ENCODE measurements at places on chromosomes 12 and 14.

DNA sequence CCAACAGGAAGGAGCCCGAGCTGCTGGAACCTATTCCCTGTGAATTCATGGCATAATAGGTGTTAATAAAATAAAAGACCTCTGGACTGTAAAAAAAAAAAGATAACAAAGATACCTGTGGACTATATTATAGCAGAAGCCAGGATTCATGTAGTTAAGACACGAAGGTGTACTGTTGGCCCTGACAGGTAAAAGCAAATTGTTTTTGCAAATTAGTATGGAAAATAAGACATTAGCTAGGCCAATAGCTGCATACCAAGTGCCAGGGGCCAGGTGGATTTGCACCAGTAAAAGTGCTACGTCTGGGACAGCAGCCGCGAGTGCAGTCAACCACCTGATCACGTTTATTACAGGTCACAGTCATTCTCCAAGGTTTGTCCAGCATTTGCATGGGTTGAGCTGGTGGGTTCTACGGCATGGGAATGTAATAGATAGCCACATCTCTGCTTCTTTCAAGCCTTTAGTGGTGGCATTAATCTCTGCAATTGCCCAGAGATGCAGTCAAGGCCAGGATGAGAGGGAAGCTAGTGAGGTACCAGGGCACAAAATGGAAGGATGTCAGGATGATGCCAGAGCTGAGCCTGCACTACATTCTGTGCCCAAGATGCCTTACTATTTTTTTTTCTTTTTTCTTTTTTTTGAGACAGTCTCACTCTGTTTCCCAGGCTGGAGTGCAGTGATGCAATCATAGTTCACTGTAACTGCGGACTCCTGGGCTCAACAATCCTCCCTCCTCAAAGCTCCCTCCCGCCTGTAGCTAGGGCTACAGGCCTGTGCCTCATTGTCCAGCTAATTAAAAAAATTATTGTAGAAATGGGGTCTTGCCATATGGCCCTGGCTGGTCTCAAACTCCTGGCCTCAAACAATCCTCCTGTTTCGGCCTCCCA lies 26.3 kb downstream of the TNFAIP2 start:
- peak; percentile 14 for DNase-seq

GRCh38 chr12:1740161-1740948 lies 49.5 kb downstream of the ADIPOR2 start:
- no peak for DNase-seq

- no peak for DNase-seq
Measured at GRCh38 chr14:20476776-20477175, 7.6 kb downstream of the PNP start.

- no peak for DNase-seq
Measured at GRCh38 chr12:74619884-74620283, 82.2 kb downstream of the ATXN7L3B start.

GRCh38 chr12:89259821-89260220 lies 92.5 kb downstream of the DUSP6 start:
- no peak for DNase-seq

GRCh38 chr14:56135668-56136067 lies 17.5 kb downstream of the PELI2 start:
- no peak for DNase-seq

GRCh38 chr14:29587761-29588470 lies 339.7 kb downstream of the PRKD1 start:
- no peak for DNase-seq

DNA sequence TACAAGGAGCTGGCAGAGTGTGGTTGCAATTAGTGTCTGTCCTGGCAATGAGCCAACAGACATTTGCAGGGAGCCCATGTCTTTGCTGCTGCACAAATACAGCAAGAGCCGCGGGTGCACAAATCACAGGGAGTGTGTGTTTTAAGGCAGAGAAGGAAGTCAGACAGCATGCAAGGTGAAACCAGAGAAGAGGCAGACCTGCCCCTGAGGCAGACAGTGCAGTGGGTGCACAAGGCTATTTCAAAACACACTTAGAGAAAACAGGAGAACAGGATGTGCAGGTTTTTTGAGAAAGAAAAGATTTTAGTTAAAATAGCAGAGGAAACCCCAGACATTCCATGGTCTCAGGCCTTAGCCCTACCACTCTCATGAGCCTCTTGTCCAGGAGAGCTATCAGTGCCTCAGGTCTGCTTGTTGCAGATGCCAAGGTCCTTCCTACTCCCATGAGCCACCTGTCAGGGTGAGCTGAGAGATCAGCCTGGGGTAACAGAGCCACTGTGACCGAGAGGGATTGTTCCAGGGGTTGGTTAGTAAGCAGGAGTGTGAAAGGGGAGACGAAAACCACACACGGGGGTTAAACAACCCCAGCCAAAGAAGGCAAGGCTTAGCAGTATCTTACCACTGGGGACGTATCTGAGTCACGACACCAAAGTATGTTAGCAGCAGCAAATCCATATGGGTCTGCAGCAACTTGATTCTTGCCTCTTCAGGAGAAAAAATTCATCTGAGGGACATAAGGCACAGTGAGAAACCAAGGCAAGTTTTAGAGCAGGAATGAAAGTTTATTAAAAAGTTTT lies 78.1 kb downstream of the C14orf132 start:
- no peak for DNase-seq

- no peak for DNase-seq
Measured at GRCh38 chr14:102057480-102058114, 29.2 kb downstream of the HSP90AA1 start.

DNA sequence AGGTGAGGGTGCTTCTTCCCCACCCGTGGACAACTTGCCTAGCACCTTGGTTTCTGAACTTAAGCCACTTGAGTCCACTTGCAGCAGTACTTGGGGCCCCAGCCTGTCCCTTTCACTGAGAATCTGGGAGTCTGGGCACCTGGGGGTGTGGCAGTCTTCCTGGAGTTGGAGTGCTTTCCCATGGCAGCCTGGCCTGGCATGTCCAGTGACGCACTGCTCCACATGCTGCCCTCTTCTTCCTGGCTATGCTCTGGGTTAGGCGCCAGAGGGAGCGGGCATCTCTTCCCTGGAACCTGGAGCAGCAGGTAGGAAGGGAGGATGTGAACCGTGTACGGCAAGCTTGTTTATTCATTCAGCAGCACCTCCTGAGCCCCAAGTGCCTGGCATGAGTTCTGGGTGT lies 76.4 kb downstream of the PAPOLA start:
- no peak for DNase-seq

DNA sequence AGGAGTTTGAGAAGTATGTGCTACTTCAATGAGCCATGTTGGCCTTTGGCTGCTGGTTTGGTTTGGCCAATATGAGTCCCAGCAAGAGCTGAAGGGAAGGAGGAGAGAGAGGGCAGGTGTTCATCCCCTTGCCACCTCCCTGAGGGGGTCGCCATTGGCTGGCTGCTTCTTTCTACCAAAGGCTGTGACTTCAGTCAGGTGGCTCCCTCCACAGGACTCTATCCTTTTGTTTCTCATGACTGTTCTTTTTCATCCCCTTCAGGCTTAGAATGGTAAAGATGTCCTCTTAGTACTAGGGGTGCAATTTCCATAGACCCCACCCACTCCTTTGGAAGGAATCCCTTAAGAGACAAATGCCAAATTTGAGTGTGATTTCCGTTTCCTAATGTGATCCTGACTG lies 31.2 kb upstream of the OTOGL start:
- no peak for DNase-seq

DNA sequence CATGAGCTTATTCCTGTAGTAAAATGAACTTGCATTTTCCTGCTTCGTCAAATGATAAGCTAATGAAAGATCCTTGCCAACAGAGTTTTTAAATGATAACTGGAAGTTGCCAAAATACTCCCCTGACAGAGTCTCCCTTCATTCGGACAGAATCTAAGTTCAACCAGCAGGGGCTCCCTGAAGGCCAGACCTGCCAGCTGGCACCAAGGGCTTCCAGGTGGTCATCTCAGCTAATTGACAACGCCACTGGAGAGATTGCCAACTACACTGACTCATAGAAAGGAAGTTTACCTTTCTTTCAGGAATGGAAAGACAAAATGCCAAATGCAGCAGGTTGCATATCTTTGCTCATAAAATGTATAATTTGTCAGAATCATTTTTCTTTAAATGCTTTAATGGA lies 462.8 kb downstream of the GXYLT1 start:
- DNase-seq: no peak

DNA sequence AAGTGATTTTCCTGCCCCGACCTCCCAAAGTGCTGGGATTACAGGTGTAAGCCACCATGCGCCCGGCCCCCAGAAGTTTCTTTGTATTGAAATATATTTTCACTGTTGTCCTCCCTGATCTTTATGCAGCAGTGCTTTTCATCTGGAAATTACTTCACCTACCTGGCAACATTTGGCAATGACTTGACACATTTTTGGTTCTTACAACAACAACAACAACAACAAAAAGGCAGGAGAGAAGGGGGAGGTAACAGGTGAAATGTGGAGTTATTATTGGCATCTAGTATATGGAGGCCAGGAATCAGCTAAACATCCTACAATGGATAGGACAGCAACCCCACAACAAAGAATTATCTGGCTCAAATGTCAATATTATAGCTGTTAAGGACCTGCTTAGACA lies 13.9 kb downstream of the FANCM start:
- DNase-seq: no peak

DNA sequence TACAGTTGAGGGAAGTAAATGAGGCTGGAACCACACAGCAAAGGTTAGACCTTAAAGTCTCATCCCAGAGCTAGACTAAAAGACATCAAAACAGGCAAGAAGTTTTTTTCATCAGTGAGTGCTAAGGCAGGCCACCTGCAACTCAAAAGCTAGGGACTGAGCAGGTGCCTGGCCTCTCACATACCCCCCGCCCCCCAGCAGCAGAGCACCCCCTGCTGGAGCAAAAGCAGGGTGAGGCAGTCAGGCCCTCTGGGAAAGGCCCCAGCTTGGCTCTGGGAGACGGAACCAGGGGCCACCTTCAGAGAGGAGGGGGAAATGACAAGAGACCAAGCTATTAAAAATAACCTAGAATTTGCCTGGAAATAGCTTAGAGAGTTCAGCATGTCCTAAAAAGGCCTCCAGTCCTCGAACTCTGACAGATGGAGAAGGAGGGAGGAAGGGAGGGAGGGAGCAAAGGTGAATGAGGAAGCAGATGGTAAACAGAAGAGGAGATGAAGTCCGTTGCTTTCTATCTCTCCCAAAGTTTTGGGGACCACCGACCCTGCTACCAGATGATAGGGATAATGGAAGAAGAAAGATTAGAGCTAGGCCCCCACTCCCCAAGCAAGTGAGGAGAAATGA lies 1.8 kb downstream of the ITGA7 start:
- DNase-seq: no peak

GRCh38 chr12:132604151-132604618 lies 6.2 kb downstream of the LRCOL1 start:
- DNase-seq: no peak

DNA sequence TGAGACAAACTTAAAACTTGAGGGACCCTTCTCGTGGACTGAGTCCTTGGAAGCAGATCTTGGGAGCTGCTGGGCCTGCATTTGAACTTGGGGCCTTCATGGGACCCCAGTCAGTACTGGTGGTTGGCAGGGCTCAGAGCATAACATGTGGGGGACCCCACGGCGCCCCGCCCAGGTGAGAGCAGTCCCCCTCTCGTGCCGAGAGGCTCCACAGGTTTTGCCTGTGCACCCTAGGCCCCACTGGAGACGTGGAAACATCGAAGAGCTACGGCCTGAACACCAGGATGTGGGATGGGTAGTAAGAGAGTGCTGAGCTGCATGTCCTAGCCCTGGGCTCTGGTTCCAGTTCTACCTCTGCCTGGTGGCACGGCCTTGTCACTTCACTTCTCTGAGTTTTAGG lies 84.1 kb downstream of the CACNA1C start:
- DNase-seq: peak; percentile 56

GRCh38 chr12:95205685-95206084 lies 11.6 kb downstream of the FGD6 start:
- peak; percentile 76 for DNase-seq

DNA sequence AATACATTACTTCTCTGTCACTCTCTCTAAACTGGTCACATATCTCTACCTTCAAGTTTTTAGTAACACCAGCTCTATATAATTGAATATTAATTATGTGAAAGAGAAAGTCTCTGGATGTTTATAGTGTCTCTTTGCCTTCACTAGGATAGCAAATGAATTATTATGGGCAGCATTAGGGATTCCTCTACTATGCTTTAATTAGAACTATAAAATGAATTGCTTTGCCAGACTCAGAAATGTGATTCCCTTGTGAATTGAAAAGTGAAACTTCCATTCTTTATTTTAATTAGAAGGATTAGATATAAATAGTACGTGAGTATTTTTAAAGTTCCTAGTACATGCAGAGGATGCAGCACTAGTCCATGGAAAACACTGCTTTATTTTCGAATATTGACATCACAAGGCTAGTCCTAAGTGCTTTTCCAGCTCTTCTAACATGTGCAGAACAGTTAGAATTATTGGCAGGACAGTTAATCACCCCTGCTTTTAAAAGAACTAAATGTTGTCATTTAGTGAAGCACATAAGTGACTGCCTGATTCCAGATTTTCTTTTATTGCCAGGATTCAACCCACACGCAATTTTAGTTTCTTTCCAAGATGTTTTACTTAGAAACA lies 23.0 kb upstream of the REP15 start:
- DNase-seq: no peak

DNA sequence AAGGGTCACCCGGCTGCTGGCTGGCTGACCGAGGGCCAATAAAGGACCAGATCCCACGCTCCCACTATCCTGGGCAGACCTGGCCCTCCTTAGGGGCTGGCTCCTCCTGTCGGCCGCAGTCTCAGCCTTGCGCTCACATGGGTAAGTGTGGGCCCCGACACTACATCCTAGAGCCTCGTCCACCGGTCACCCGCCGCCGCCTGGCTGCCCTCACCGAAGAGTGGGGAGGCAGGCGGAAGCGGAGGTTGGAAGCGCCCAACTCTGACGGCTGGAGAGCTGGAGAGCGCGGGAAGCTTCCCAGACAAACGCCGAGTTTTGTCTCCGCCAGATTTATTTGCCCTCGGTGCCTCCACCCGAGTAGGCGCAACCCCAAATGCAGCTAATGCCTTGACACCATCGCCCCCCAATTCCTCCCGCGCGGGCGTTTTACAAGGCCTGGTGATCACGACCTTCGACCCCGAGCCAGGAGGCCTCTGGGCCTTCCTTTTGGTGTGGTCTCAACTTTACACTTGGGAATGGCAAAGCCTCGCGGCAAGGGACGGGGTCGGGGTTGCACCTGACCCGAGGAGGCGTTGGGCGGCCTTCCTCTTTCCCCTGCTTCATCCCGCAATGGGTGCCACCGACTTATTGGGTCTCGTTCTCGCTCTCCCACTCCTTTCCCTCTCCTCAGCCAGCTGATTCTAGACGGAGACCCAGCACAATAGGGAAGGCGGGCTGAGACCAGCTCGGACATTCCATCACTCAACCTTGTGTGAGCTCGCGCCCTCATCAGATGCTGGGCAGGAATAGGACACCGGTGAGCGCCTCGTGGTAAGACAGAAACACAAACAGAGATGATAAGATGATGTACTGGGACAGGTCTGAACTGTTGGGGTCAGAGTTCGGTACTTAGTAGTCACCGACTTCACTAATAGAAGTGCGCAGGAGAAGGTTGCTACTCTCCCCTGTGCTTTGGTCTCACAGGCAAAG lies 78.3 kb upstream of the ANO4 start:
- DNase-seq: no peak

- DNase-seq: no peak
Measured at GRCh38 chr12:1778911-1779310, 41.5 kb upstream of the LRTM2 start.

Data from sigmoid colon (tissue), 7 donors.